ENCODE measurements at places on chromosomes 3 and 15. TPM values are rescaled to one million over a fixed set of nuclear protein-coding genes. Genes with fewer than 3 reads are reported as not detected.

Gene SPATA12
- not detected for polyA plus RNA-seq

- DNase-seq, result no peak
Measured at GRCh38 chr15:93929375-93930094, 301.8 kb upstream of the MCTP2 start.

DNA sequence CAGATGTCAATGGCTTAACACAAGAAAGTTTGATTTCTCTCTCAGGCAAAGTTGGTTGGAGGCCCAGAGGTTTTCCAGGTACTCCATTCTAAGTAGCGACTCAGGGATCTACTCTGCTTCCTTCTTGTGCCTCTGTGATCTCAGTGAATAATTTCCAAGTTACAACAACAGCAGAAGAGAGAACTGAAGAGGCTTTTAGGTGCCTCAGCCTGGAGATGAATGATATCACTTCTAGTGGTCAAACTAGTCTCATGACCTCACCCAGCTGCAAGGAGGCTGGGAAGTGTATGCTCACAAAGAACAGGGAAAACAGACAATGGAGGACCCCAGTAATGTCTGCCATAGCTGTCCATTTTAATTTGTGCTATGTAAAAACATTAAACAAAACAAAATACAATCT, 4.6 kb upstream of the PRICKLE2 start:
- no peak for DNase-seq

DNA sequence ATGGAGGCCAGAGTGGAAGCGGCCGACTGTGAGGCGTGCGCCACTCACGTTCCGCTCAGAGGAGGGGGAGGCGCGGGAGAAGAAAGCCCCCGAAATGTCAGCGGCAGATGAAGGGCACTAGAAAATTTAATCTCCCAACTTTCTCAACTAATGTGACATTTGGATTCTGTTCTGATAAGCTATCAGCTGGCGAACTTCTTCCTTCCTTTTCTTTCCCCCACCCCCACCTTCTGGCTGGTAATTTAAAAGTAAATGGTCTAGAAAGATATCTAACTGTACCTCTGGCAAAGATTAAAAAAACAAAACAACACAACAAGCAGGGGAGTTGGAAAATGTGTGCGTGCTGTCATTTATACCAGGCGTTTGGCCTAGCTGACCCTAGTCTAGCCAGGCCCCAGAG, 26.4 kb upstream of the TMEM115 start:
- no peak for DNase-seq

DNA sequence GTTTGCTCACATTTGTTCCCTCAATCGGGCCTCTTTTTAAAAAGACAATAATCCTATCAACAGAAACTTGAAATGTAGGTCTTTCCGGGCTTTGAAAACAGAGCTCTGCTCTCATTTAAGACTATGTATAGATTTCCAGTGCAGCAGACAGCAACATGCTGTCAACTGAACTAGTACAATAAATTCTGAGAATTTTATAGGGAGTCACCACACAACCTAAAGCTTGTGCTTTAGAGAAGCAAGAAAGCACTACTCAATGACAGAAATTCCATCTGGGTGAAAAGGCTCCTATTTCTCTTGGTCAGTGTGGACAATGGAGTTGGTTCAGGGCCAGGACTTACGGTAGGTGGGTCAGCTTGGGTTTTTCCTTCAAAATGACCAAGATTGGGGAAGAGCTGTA, 583.5 kb downstream of the ROBO1 start:
- no peak for DNase-seq

DNA sequence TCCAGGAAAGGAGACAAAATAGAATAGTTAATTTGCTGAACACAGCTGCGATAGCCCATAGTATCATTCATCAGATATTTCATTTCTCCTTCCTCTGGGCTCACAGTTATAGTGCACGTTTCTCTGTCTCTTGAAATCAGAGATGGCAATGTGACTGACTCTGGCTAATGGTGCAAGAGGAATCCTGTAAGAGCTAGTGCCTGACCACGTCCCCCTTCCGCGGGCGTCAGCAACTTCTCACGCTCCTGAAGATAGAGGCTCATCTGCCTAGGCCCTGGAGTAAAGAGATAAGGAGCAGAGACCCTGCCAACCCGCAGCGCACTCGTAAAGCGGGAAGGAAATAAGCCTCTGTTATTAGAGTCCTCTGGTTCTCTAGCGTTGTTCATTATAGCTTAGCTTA, 391.8 kb downstream of the VPS13C start:
- DNase-seq, result no peak

GRCh38 chr15:99110093-99110492, 5.2 kb downstream of the SYNM start:
- no peak for DNase-seq

- peak; percentile 89 for DNase-seq
Measured at GRCh38 chr3:113242096-113242581, 30.8 kb downstream of the BOC start.

Gene TGFBR2
- 81.8 TPM for polyA plus RNA-seq

- peak; percentile 54 for DNase-seq
Measured at GRCh38 chr3:180594631-180595558, 7.1 kb upstream of the TTC14 start.

Gene ZPLD1
- not detected for polyA plus RNA-seq

DNA sequence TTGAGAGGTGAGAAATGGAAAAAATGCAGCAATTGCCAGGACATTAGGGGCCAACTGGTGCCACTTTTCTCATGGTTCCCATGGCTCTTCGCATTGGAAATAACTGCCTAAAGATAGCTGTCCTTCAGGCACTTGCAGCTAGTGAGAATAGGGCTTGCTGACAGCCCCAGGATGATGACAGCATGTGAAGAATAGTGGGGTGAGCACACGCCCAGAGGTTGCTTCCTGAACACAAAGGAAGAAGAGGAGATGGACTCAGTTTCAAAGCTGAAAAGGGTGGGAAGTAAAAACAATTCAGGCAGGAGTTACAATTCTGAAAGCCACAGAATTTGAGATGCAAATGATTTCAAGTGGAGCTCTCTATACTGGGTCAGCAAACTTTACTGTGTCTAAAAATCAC, 45.6 kb downstream of the TNFAIP8L3 start:
- no peak for DNase-seq

- DNase-seq, result no peak
Measured at GRCh38 chr15:100537331-100537730, 8.6 kb upstream of the CERS3 start.

DNA sequence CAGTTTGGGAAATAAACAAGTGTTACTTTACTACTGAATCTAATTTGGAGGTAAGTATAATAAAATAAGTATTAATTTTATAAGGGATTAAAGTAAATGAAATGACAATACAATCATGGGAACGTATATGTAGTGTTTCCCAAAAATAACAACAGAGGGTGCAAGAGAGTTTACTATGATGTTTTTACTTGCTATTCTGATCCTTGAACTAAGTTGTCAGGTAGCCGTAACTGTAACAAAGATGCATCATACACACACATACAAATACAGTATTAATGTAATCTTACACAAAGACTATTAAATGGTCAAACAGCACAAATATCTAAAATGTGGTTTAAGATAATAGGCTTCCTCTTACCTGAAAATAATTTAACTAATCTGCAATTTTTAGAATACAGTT, 311.4 kb downstream of the TBC1D5 start:
- DNase-seq, result no peak

DNA sequence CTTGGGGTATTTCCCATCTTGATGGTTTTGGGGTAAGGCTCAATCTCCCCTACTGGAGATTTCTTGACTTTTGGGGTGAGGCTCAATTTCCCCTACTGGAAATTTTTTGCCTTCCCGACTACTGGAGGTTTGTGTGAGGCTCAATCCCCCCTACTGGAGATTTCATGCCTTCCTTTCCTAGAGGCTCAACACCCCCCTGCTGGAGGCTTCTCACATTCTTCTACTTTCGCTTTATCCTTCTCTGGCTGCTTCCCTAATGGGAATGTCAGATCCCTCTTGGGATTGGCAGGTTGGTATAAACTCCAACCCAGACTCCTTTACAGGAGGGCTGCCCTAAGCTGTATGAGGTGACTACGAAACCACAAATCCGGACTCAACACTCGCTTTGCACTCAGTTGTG, 49.2 kb downstream of the KATNBL1 start:
- DNase-seq, result no peak

Gene SEMA3F
- 36.7 TPM for polyA plus RNA-seq

Gene PRR20G
- polyA plus RNA-seq, result not detected

DNA sequence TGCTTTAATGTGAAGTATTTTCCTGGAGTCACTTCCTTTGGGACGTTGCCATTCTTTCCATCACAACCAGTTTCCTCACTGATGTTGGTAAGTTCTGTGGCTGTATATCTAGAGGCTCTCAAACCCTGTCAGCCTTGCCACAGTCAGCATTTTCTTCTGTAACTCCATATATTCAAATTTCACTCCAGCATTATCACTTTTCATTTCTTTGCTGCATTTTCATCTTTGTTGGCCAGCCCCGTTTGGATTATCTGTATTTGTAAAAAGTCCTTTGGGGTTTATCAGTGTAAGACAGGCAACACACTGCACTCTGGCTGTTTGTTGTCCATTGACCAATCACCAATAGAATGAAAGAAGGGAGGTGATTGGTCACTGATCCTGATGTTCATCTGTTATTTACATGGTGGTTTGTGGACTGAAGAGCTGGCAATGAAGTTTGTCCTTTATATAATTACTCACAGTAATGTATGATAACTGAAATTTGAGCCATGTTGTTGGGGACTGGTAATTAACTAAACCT, 20.3 kb downstream of the GMPS start:
- no peak for DNase-seq

GRCh38 chr3:29447946-29448627, 167.2 kb downstream of the RBMS3 start:
- DNase-seq, result no peak

Gene SSR3
- 150 TPM for polyA plus RNA-seq

DNA sequence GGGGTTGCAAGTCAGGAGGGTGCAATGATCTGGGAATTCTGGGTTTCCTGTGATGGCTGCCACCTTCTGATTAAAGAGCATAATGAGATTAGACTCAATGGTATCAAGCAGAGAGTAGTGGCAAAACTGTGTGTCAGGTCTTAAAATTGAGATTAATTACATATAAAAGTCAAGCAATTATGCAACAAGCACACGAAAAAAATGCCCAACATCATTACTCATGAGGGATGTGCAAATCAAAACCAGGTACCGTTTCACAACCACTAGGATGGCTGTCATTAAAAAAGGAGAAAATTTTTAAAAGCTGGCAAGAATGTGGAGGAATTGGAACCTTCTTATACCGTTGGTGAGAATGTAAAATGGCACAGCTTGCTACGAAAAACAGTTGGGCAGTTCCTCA, 205.0 kb downstream of the OSBPL10 start:
- DNase-seq, result no peak

- no peak for DNase-seq
Measured at GRCh38 chr3:17232442-17232841, 347.7 kb downstream of the PLCL2 start.

DNA sequence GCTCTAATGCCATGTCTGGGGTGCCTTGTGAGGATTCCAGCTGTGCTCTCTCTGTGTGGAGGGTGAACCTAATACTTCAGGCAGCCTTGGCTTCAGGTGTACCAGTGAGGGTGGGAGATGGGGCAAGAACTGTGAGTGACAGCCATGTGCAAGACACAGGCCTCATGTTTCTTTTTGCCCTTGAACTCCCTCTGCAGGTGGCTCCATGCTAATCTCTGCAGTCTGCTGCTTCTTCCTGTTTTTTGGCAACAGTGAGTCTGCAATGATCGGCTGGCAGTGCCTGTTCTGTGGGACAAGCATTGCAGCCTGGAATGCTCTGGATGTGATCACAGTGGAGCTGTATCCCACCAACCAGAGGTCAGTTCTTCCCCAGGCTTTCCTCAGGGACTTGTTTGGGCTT, 189.3 kb downstream of the SV2B start:
- DNase-seq, result no peak

GRCh38 chr15:73237910-73238309, 130.8 kb downstream of the HCN4 start:
- no peak for DNase-seq

Gene ISLR2
- polyA plus RNA-seq, result 0.13 TPM

- no peak for DNase-seq
Measured at GRCh38 chr3:36900474-36901443, 44.1 kb downstream of the TRANK1 start.

Gene DENND6A
- 7.8 TPM for polyA plus RNA-seq

- no peak for DNase-seq
Measured at GRCh38 chr3:13544951-13545651, 3.8 kb upstream of the FBLN2 start.

Gene ATP2B2
- 0.22 TPM for polyA plus RNA-seq

Gene REC114
- polyA plus RNA-seq, result not detected

GRCh38 chr15:70133781-70134421, 36.2 kb upstream of the TLE3 start:
- DNase-seq, result no peak

Gene PDCD10
- 50.0 TPM for polyA plus RNA-seq

DNA sequence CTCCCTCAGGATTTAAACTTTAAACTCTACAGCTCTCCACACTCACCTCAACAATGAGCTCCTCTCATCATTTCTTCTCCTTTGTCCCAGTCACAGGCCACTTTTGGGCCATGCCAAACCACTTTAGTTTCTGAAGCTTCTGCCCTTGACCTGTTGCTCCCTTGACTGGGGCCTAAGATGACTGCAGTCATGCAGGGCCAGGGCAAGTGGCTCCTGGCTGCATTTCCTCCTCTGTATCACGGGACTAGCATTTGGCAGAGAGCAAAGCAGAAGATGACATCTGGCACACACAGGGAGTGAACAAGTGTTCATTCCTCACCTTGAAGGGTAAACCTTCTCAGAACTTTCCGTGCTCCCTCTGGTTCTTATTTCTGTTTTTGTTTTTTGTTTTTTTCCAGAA, 136.9 kb downstream of the PDE8A start:
- no peak for DNase-seq

DNA sequence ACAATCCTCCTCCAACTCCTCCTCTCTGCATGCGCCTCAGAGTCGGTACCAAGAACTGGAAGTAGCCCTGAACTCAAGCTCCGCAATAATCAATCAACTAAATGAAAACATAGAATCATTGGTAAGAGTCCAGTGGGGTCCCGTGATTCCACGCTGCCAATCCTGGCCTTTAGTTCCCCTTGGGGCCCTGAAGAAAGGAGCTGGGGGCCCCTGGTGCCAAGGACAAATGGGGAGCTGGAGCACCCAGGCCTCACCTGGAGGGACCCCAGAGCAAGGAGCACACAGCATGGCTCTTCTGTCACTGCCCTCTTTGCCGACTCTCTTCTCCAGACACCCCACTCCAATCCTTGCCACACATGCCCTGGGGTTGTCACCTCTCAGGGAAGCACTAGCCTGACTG, 80.3 kb downstream of the ADAMTS7 start:
- no peak for DNase-seq

GRCh38 chr15:98772895-98773294, 124.6 kb downstream of the IGF1R start:
- DNase-seq, result no peak

- DNase-seq, result peak; percentile 81
Measured at GRCh38 chr15:55108858-55109518, 87.8 kb downstream of the RSL24D1 start.
